Hepatocyte (in vitro differentiated cells): ENCODE measurements at places on chromosomes 5 and 9. TPM values are rescaled to one million over a fixed set of nuclear protein-coding genes. Genes with fewer than 3 reads are reported as not detected.
A peak's percentile ranks its signal among the peaks of the same experiment; 100 is the strongest.

DNA sequence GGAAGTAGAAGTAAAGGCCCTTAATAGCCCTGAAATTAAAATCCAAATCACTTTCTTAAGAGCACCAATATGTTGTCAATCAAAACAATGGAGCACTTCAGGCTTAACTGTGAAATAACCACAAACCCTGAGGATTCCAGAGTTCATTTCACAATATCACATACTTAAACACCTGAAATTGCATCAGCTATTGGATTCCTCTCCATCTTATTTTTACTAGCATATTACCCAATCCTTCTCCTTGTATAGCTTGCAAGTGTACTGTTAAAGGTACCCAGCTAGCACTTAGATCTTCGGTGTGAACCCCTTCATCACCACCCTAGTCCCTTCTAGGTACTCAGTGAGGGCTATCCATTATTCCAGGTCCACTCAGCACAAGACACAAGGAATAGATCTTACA lies 287.3 kb downstream of the EFNA5 start:
- no peak for DNase-seq
- H3K27me3 ChIP-seq, result no peaks in the 10 kb centered on the region
- no peak overlapping the region for H3K4me3 ChIP-seq

The C1QTNF3 gene
- 4.3 and 7.4 TPM in 2 replicates for total RNA-seq

The EDIL3 gene
- 35.6 and 42.4 TPM in 2 replicates for total RNA-seq

DNA sequence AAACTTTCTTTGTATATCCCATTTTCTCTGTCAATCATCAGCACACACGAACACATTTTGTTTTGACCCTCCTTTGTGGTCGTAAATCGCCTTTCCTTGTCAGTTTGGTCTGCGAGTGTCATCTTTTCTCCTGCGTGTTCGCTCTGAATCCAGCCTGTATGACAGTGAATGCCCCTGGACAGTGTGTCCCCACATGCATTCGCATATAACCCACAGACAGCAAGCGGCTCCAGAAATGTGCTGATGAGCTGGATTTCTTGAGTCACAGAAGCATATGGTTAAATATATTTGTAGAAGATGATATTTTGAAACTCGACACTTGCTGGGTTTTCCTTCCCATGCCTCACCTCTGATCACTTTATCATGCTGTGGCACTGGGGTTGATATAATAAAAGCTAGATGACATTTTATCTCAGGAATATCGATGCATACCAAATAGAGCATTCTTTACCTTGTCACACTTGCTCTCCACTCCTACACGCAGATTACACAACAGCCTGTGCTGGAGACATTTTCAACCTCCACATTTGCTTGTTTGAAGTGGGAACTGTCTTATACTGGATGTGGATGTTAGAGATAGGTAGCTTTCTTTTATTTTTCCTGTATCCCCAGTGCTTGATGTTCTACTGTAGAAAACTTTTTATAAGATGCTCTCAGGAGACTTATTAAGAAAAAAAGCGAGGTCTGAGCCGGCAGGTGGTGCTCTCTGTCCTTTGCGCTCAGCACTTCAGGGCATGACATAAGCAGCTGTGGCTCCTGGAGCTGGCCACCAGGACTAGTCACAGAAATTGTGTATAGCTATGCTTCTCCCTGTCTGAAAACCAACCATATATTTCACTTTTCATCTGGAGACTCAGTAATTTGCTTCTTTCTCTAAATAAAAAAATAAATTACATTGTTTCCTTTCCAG lies 215.1 kb downstream of the SH3GL2 start:
- H3K27me3 ChIP-seq, result peaks cover 5% of the 10 kb centered on the region
- peak; percentile 32 for DNase-seq
- no peak overlapping the region for H3K4me3 ChIP-seq
- H3K4me1 ChIP-seq, result no peaks in the 10 kb centered on the region
- H3K27ac ChIP-seq, result no peak overlapping the region

DNA sequence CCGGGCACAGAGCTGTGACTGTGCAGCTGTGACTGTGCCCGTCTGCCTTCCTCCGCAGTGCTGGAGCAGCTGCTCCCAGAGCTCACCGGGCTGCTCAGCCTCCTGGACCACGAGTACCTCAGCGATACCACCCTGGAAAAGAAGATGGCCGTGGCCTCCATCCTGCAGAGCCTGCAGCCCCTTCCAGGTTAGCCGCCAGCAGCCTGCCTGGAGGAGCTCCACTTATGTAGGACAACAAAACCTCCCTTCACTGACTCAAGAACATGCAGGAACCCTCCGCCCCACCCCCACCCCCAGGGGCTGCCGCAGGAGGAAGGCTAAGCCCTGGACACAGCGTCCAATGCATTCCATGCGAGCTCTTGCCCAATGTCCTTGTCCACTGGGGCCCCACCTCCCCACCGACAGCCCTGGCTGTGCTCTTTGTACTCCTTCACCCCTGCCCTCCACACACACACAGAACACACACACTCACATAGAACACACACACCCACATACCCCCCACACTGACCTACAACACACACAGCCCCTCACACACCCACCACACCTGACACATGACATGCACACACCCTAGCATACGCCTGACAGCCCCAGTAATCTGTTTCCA lies 27.9 kb downstream of the AFAP1L1 start:
- no peak overlapping the region for H3K27ac ChIP-seq
- H3K36me3 ChIP-seq, result no peaks in the 10 kb centered on the region
- no peaks in the 10 kb centered on the region for H3K27me3 ChIP-seq

The TMEM215 gene
- 0.40 and 0.43 TPM in 2 replicates for total RNA-seq

- peaks cover 4% of the 10 kb centered on the region for H3K4me1 ChIP-seq
- no peak overlapping the region for H3K27ac ChIP-seq
- no peak overlapping the region for H3K4me3 ChIP-seq
- DNase-seq, result no peak
Measured at GRCh38 chr5:65009207-65009606, 240.5 kb downstream of the CWC27 start.

DNA sequence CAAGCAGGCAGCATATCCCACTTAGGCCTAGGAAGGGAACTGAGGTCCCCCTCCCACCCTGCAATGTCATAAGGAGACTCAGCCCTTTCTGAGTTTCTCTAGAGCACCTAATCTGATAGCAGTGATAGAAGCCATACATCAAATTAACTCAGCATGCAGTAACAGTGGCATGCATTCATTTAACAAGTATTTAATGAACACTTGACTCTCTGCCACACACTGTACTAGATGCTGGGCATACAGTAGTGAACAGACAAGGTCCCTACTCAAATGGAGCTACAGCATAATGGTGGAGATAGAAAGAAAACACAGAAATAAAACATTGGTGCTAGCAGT lies 58.6 kb downstream of the SLC22A5 start:
- H3K4me3 ChIP-seq, result no peak overlapping the region
- no peaks in the 10 kb centered on the region for H3K27me3 ChIP-seq
- H3K4me1 ChIP-seq, result peaks cover 52% of the 10 kb centered on the region
- no peaks in the 10 kb centered on the region for H3K36me3 ChIP-seq

GRCh38 chr9:87149799-87150198 lies 202.5 kb upstream of the GAS1 start:
- H3K27me3 ChIP-seq, result no peaks in the 10 kb centered on the region
- peaks cover 5% of the 10 kb centered on the region for H3K4me1 ChIP-seq
- no peak overlapping the region for H3K4me3 ChIP-seq
- no peaks in the 10 kb centered on the region for H3K36me3 ChIP-seq

DNA sequence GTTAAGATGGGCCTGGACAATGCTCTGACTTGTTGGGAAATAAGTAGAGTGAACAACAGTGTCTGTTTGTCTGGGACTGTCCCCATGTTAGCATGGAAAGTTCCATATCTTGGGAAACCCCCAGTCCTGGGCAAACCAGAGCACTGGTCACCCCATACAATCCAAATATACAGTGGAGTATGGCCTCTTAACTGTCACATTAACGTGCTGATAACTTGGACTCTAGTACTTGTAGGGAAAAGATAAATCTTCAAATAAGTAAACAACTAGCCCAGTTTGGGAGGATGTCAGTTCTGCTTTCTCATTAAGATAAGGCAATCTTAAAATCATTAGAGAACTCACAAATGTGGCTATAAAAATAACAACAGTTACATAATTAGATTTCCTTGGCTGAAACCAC lies 47.6 kb upstream of the JAK2 start:
- H3K4me1 ChIP-seq, result no peaks in the 10 kb centered on the region
- no peak for DNase-seq
- H3K27me3 ChIP-seq, result no peaks in the 10 kb centered on the region
- H3K27ac ChIP-seq, result no peak overlapping the region

- H3K4me3 ChIP-seq, result no peak overlapping the region
- no peaks in the 10 kb centered on the region for H3K4me1 ChIP-seq
- no peaks in the 10 kb centered on the region for H3K27me3 ChIP-seq
- H3K27ac ChIP-seq, result no peak overlapping the region
Measured at GRCh38 chr5:57768745-57769144, 286.1 kb upstream of the ACTBL2 start.

The PCDHB16 gene
- 2.2 and 3.4 TPM in 2 replicates for total RNA-seq

DNA sequence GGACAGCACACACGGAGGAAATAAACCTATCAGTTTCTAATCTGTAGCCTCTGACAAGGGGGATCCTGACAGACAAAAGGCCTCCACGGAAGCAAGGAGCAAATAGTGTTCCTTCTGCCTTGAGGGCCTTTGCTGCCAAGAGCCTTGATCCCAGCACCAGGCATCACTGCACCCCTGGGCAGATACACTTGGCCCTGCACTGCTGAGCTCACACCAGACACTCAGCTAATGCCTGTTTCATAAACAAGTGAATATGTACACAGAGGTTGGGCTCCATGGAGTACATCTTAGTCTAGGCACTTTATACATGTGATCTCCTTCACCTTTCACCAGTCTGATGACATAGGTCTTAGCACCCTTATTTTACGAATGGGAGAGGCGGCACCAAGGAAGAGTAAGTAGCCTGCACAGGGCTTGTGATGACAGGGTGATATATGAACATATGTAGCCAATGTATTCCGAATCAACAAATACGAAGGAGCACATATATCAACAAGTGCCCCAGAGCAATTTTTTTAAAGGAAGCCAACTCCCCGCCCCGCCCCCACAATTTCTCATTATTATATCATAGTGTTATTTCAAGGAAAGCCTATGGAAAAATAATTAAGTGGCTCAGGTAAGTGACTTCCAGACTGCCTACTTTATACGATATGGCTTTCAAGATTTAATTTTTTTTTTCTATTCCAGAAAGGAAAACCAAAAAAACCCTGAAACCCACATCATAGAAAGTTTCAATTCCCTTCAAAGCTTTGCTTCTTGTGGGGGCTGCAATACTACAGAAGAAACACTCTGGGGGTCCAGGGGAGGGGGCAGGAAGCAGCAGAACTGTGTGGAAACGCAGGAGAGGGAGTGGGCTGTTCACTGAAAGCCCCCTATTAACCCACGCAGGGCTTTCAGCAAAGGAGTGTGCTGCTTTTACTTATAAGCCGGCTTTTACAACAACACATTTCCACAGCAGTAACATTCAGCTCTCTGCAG lies 32.0 kb downstream of the CDC14B start:
- H3K27me3 ChIP-seq, result no peaks in the 10 kb centered on the region
- no peaks in the 10 kb centered on the region for H3K36me3 ChIP-seq
- H3K4me3 ChIP-seq, result no peak overlapping the region
- no peak overlapping the region for H3K27ac ChIP-seq

- H3K27ac ChIP-seq, result no peak overlapping the region
- no peak for DNase-seq
Measured at GRCh38 chr9:133870598-133871595, 121.2 kb downstream of the VAV2 start.

DNA sequence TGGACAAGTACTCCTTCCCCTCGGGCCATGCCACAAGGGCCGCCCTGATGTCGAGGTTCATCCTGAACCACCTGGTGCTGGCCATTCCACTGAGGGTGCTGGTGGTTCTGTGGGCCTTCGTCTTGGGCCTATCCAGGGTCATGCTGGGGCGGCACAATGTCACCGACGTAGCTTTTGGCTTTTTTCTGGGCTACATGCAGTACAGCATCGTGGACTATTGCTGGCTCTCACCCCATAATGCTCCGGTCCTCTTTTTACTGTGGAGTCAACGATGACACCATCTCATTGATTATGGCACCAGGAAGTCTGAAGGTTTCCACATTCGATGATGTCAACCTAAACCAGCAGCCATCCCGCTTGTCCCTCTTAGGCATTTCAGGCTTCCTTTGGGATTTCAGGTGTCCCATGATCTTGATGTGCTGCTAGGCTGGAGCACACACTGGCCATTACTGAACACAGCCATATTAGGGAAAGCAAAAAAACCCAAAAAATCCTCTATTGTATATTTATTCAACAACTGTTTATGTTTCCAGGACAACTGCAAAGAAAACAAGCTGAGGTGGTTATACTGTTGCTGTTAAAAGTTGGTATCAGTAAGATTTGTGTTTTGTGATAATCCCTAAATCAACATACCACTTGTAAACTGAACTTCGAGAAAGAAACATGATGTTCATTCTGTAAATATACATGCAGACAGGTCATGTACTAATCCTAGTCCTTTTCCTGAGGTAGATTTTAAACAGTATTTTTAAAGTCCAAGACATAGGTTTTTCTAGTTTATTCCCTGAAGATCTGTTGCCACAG lies 1.1 kb downstream of the PLPP6 start:
- no peaks in the 10 kb centered on the region for H3K27me3 ChIP-seq
- H3K36me3 ChIP-seq, result no peaks in the 10 kb centered on the region
- peak overlapping the region; percentile 96 for H3K27ac ChIP-seq
- DNase-seq, result peak; percentile 51
- H3K4me1 ChIP-seq, result peaks cover 36% of the 10 kb centered on the region

DNA sequence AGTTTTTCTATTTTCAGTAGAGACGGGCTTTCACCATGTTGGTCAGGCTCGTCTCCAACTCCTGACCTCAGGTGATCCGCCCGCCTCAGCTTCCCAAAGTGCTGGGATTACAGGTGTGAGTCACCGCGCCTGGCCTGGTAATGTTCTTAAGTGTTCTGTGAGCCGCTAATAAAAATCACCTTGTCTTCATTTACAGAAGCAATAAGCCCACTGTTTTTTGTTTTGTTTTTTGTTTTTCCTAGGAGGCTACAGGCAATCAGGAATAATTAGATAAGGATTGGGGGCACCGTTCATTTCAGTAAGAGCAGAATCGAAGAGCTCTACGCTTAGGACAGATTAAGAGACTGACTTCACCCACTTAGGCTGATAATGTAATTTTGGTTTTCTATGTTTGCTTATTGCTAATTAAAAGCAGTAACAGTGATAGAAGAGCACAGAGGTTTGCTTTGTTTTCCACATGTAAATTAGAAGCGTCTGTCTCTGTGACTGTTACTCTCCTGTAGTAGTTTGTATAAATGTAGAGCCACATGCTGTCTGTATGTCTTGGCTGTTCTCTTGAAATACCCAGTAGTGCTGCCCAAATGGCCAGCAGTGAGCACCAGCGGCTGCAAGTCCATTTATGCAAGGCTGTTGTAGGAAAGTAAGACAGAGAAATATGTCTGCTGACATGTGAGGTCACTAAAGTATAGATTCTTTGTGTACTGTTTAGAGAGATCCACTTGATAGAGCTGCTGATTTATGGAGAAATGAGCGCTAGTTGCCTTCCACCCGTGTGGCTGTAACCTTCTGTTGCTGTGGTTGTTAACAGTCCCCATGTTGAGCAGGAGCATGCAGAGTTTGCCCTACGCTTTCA lies 30.5 kb downstream of the TRIO start:
- H3K4me1 ChIP-seq, result peaks cover 24% of the 10 kb centered on the region
- H3K36me3 ChIP-seq, result no peaks in the 10 kb centered on the region
- H3K4me3 ChIP-seq, result no peak overlapping the region
- H3K27ac ChIP-seq, result peak overlapping the region; percentile 36
- H3K27me3 ChIP-seq, result no peaks in the 10 kb centered on the region

The GPR150 gene
- 0.36 TPM in 1 of 2 replicates, not detected in the other for total RNA-seq
